ENCODE measurements at places on chromosomes 6 and 20.

DNA sequence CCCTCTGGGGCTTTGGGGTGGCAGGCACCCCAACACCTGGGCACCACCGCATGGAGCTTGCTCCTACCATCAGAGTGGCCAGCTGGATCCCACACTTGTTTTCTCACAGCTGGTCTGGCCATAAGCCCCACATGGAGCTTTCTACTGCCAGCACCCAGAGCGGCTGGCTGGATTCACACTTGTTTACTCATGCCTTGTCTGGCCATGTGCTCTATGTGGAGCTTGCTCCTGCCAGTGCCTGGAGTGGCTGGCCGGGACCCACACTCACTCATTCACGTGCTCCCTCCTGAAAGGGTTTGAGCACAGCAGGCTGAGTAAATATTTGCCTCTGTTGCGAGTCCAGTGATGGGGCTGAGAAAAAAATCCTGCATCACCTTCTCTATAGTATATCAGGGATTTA lies 487.0 kb downstream of the CD109 start:
- no peak for DNase-seq

- DNase-seq = no peak
Observed at GRCh38 chr6:64502801-64503200, 867.2 kb downstream of the PHF3 start.

GRCh38 chr6:24968783-24969182 lies 33.0 kb upstream of the RIPOR2 start:
- no peak for DNase-seq

DNA sequence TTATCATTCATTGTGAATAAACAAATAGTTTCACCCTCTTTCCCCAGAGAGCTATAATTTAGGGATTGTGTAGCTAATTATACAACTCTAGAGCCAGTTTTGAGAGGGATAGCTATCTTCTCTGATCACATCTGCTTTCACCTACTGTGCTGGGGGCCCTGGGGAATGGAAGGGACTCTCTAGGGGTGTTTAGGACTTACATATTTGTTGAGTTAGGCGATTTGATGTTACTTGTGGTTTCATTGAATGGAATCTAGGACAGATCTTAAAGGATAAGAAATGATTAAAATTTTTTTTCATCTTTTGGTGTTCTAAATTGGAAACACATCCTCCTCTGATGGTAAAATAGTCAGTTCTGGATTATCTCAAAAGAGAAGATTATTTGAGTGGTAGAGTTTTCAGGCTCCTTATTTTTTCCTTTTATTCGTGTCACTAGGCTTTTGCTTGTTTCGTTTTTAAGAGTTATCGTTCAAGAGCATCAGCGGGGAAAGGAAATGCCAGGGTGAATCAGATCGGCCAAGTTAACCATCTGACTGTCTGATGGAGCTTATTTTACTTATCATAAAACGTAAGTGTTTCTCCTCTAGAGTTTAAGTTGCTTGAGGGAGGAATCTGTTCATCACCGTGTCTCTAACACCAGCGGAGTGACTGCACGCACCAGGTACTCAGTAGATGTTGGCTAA lies 236.7 kb downstream of the FARS2 start:
- no peak for DNase-seq

DNA sequence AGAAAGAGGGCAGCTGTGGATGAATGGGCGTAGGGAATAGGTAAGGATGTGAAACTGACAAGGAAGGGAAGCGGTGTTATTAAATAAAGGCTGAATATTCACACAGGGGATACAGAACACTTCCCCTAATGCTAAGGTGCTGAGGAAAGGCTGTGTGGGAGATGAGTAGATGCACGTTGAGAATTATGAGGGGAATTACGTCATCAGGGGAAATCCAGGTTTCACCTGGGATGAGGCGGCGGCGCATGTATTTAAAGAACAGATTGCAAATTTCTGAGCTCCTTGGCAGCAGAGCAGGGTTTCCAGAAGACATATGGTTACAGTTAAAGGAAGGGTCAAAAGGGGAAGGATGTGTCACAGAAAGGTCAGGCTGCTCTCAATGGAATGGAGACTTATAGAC lies 28.7 kb upstream of the EDN1 start:
- no peak for DNase-seq

- no peak for DNase-seq
Observed at GRCh38 chr20:48606841-48607543, 220.8 kb downstream of the PREX1 start.

GRCh38 chr6:13303668-13304017 lies 24.7 kb downstream of the TBC1D7 start:
- peak; percentile 57 for DNase-seq

GRCh38 chr6:40352006-40352405 lies 235.2 kb downstream of the LRFN2 start:
- DNase-seq = no peak

DNA sequence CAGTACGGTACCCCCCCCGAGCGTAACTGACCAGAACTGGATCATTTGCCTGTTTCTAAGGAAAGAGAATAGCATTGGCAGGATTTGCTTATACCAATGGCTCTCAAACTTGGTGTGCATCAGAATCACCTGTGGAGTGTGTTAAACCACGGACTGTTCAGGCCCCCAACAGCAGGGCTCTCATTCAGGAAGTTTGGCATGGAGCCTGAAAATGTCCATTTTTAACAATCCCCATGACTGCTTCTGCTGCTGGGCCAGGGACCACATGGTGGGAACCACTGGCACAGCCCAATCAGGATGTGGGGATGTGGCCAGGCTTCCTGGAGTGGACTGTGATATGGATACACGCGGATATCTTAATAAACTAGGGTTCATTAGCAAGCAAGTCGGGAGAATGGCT lies 53.9 kb downstream of the GTF2H5 start:
- no peak for DNase-seq

- DNase-seq = no peak
Observed at GRCh38 chr6:80211286-80211685, 104.8 kb downstream of the BCKDHB start.

DNA sequence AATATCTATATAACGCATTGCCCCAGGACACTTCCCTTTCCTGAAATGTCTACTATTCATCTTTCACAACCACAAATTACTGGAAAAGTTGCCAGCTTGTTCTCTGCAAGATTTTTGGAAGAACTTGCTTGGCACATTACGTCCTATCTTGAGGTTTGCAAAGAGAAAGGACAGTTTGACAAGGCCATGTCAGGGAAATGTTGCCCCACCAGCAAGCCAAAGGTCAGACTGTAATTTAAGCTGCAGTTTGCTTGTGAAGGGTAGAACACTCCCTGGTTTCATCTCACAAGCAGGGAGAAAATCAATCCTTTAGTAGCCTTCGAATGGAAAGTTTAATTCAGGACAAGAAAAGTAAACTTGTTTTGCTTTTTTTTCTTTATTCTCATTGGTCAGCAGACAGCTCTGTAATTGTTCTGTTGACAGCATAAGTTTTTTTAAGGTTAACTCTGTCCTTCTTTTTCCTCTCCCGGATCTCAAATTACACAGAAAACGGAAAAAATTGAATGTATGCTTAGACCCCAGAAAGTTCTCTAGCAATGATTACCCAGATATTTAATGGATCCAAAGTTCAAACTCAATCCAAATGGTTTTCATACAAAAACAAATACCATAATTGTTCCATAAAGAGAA lies 541.8 kb upstream of the NRSN1 start:
- DNase-seq = no peak

GRCh38 chr20:56187534-56188165 lies 60.9 kb upstream of the MC3R start:
- DNase-seq = no peak

DNA sequence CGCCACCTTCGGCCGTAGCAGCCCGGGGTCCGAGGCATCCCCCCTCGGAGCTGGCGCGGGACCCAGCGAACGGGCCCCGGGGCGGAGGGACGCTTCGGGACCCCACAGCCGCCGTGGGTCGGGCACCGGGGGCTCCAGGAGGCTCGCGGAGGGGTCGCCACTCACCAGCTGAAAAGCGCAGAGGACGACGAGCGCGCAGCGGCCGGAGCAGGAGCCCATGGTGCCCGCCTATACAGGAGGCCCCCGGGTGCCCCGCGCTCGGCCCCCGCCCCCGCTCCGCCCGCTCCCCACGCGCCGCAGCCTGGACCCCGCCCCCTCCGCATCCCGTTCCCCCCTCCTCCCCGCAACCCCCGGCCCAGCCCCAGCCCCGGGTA lies at the start of gene NKAIN4:
Gene NKAIN4 (minus strand): TSS at position 232 of the 374 bp plus-strand sequence. CDS start 13 bp downstream, at position 219.
- DNase-seq = no peak

DNA sequence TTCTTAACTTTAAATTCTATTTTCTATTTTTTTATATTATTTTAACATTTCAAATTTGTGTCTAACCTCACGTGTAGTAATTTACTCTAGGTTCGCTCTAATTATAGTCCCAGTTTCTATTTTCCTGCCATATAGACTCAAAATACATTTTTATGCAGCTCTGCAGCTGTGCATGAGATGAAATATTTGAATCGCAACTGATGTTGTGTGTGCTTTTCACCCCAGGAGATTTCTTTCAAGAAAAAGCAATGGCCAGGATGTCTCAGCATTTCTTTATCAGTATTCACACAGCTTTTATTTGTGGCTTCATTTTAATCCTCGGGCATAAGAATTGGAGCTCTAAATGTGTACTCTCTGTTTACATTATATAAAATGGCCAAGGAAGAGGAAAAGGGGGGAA lies 157.6 kb downstream of the HDGFL1 start:
- no peak for DNase-seq

GRCh38 chr20:44038681-44039123 lies 124.0 kb downstream of the TOX2 start:
- no peak for DNase-seq

DNA sequence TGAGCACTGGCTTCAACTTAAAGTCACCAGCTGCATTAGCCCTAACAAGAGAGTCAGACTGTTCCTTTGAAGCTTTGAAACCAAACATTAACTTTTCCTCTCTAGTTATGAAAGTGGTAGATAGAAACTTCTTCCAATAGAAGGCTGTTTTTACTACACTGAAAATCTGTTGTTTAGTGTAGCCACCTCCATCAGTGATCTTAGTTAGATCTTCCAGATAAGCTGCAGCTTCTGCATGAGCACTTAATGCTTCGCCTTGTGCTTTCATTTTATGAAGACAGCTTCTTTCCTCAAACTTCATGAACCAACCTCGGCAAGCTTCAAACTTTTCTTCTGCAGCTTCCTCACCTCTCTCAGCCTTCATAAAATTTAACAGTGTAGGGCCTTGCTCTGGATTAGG lies 133.2 kb downstream of the INSM1 start:
- no peak for DNase-seq

- DNase-seq = no peak
Observed at GRCh38 chr6:34661357-34661756, 35.2 kb downstream of the ILRUN start.

DNA sequence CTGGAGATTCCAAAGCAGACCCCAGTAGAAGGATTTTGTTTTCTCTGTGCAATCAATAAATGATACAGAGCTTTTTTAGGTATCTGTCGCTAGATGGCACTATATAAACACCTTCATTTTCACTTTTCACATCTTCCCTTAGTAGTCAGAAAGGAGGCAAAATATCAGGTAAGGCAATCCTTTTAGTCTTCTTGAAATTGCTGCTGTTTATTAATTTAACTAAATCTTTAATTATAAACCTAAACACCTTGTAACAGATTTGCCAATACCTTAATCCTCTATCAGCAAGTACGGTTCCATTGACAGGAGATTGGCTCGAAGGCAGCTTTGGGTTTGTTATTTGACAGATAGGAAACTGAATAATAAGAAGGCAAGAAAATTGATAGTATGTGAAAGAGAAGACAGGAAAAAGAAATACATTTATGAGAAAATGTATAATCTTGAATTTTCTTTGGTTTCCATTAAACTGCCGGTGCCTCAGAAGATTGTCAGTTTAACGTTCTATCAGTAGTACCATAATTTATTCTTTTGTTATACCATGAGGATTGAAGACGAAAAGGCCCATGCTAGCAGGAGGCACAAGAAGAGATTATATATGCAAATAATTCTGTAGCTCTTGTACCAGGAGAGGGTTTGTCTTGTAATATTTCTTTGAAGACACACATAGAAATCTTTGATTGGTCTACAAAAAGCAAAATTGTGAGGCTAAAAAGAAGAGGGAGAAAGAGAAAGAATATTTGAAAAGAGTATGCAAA lies 23.5 kb upstream of the IBTK start:
- no peak for DNase-seq

GRCh38 chr6:137155830-137156229 lies 17.6 kb downstream of the IL22RA2 start:
- no peak for DNase-seq

- no peak for DNase-seq
Observed at GRCh38 chr20:52076164-52076563, 115.4 kb downstream of the ZFP64 start.

DNA sequence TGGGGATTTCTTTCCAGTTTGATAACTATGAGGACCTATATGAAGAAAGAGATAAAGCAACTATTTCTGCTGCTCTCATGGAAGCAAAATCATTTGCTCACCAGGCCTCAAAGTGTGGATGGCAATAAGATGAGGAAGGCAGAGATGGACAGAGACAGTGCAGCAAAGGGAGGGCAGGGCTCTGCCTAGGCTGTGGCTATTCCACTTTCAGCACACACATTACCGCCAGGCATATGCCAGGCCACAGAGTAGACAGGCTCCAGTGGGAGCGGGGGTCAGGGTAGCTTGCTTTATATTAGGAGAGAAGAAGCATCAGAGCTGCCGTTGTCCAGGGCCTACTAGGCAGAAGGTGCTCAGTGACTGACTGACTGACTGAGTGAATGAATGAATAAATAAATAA lies 40.9 kb downstream of the BCL2L1 start:
- no peak for DNase-seq

- DNase-seq = no peak
Observed at GRCh38 chr20:17896771-17897369, 71.7 kb downstream of the SNX5 start.
